ENCODE measurements at places on chromosomes 3 and 15.
A peak's percentile ranks its signal among the peaks of the same experiment; 100 is the strongest.

DNA sequence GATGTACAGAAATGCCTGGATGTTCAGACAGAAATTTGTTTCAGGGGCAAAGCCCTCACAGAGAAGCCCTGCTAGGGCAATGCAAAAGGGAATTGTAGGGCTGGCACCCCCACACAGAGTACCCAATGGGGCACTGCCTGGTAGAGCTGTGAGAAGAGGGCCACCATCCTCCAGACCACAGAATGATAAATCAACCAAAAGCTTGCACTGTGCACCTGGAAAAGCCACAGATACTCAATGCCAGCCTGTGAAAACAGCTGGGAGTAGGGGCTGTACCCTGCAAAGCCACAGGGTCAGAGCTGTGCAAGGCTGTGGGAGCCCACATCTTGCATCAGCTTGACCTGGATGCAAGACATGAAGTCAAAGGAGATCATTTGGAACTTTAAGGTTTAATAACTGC lies 477.9 kb upstream of the NECTIN3 start:
- DNase-seq: no peak

GRCh38 chr3:61903931-61904657 lies 342.7 kb downstream of the PTPRG start:
- no peak for DNase-seq

DNA sequence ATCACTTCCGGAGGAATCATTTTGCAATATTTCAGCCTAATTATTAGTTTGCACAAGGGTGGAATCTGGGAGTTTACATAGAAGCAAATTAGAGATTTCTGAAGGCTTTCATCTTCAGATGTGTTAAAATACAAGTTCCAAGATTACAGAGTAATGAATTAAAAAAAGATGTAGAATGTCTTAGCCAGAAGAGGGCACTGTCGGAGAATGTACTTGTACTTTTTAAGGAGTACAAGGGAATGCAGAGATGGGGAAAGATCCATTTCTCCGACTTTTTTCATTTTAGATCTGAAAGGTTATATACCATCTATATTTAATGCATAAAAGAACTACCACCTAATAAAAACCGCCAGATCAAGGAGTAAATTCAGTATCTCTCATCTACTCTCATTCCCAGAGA lies 43.1 kb upstream of the WDR5B start:
- DNase-seq: no peak

DNA sequence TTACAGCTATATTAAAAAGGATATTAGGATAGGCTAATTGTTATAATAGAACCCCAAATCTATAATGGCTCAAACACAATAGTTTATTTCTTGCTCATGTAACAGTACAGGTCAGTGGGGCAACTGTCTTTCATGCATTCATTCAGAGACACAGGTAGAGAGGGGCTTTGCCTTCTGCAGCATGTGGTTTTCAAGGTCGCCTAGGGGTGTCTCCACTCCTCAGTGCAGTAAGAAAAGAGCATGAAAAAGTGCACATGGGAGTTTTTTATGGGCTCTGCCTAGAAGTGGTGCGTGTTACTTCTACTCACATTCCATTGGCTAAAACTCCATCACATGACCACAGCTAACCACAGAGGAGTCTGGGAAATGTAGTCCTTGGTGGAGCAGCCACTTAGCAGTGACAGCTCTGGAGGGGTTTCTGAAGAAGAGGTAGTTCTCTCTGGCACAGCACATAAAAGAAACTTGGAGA lies 1.8 kb downstream of the ZBTB38 start:
- DNase-seq: peak; percentile 20

GRCh38 chr3:31302343-31302742 lies 230.4 kb upstream of the STT3B start:
- DNase-seq: no peak

DNA sequence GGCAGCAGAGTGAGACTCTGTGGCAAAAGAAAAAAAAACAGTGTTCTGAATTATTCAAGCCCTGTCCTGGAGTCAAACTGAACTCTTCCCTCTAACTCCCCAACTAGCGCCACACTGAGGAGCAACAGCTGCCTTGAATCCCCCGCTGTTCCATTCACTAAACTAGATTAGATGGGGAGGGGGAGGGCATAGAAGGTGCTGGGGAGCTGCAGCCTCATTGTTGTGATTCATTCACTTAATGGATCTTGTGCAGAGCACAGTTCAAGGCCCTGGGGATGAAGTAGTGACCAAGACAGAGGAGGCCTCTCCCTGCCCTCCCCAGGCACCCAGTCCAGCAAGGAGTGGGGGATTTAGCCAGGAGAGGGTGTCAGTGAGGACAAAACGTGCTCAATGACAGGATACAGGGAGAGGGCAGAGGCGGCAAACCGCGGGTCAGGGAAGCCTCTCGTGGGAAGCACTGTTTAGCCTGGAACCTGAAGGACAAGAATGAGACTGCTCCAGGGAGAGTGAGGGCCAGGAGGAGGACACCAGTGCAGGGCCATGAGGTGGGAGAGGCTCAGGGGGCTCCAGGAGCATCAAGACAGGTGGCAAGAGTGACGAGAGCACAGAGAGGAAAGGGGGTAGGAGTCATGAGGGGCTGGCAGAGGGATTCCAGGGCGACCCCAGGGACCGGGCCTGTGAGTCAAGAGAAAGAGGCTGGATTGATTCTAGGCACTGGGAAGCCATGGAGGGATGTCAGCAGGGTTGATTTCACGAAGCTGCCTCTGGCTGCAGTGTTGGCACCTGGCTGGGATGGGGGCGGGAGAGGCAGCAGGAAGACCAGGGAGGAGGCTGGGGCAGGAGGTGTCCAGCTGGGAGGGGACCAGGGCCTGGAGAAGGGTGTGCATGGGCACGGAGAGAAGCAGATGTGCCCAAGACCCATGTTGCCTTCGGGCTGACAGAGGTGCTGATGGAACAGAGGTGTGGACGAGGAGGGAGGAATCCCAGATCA lies 31.4 kb downstream of the ALS2CL start:
- no peak for DNase-seq

DNA sequence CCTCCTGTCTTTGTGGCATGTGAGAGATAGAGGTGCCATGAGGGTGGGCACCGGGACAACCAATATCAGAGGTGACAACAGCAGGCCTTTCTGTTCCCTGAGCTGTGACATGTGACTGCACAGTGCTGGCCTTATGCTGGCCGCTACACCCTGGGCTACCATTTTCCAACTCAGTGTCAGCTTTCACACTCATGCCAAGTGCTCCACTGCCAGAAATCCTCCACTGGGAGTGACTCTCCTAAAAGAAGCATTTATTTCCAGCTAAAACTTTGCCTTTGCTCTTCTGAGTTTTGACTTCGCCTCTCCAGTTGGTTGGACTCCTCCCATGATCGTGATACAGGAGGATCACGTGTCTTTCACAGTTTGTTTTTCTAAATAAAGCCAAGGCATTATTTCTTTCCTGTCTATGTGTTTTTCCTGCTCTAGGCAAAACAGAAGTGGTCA lies 31.4 kb downstream of the CA12 start:
- no peak for DNase-seq

DNA sequence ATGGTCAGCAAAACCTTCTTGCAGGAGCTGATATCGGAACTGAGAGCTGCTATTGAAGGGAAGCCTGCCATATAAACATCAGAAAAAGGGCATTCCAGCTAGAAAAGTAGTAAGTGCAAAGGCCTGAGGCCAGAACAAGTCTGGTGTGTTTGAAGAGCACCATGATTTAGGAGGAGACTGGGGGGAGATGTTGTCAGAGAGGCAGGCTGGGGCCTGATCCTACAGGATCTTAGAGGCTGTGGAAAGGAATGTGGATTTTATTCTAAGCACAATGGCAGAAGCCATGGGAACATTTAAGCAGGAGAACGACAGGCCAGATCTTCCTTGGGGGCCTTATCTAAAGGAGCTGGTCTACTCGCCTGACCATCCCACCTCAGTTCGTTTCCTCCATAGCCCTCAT lies 5.1 kb upstream of the MUC13 start:
- DNase-seq: no peak

- no peak for DNase-seq
Observed at GRCh38 chr3:186152889-186153292, 44.0 kb upstream of the ETV5 start.

GRCh38 chr15:59438625-59439290 lies 772 bp downstream of the FAM81A start:
- DNase-seq: no peak

- DNase-seq: no peak
Observed at GRCh38 chr3:105349684-105350387, 16.9 kb upstream of the ALCAM start.

All from stimulated activated CD8-positive, alpha-beta memory T cell treated with anti-CD3 and anti-CD28 coated beads, Interleukin-15, amount 100 ng/mL, for 4 hours (primary cell).